ENCODE measurements at places on chromosomes 6 and 20.

- DNase-seq = no peak
Measured at GRCh38 chr6:40845553-40845952, 193.5 kb downstream of the UNC5CL start.

DNA sequence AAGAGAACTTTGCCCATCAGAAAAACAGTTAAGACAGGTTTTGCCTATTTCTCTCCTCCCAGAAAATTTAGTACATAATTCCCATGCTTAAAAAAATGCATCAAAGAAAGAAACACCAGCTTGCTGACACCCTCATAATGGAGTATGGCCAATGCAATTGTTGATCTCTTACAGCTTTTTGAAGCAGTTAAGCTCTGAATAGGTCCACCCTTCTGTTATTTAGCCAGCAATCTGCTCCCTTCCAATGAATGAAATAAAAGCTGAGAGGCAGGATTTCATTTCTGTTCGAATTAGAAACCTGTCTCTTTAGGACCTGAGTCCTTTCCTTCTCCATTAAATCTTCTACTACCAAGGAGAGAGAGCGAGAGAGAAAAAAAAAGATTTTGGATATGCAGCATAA, 288.7 kb downstream of the RNF144B start:
- DNase-seq = no peak

GRCh38 chr6:63940056-63940455, 304.5 kb downstream of the PHF3 start:
- DNase-seq = no peak

- no peak for DNase-seq
Measured at GRCh38 chr20:40265825-40266533, 423.1 kb downstream of the MAFB start.

DNA sequence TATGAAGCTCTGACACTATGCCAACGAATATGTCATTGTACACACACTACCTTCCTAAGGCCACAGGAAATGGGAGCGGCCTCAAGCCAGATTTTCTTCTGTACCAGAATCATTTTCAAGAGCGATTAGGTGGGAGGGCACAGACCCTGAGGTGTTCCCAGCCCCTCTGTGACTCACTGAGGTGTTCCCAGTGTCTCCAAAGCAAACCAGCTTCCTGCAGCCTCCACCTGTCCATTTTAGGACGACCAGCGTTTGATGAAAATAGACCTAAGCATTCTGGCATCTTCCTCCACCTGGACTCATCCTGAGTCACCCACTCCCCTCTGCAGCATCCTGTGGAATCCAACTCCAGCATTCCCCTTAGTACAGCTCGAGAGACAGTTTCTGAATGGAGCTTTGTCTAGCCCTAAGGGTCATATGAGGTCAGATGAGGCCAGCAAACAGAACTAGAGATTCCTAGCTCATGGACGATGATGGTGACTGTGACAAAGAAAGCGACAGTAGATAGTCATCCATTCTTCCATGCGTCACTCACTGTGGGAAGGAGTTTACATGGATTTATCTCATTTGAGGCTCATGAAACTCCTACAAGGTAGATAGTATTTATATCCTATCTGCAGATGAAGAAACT, 203.4 kb downstream of the PTPRT start:
- no peak for DNase-seq

- no peak for DNase-seq
Measured at GRCh38 chr20:45886590-45887345, 654 bp downstream of the SPATA25 start.

- no peak for DNase-seq
Measured at GRCh38 chr6:158408552-158409130, 96.4 kb downstream of the TULP4 start.

DNA sequence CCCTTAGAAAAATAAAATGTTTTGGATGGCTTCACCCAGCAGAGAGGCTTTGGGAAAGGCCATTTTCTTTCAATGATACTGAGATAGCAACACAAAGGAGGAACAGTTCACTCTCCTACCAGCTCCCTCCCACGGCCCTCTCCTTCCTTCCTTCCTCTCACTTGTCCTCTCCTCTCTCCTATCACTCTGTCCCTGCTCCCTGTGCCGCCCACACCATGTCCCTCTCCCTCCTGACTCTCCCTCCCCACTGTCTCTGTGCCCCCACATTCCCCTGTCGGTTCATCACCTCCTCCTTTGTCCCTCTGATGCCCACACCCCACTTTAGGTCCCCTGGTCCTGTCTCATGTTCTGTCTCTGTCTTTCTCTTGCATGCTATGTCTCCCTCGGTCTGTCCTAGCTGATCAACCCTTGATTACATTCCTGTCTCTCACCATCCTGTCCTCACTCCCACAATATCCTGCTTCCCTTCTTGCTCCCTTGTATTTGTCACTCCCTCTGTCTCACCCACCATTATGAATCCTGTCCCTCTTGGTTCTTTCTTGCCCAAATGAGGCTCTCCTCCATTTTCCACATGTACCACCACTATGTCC, 30.1 kb downstream of the ELMO2 start:
- DNase-seq = no peak

DNA sequence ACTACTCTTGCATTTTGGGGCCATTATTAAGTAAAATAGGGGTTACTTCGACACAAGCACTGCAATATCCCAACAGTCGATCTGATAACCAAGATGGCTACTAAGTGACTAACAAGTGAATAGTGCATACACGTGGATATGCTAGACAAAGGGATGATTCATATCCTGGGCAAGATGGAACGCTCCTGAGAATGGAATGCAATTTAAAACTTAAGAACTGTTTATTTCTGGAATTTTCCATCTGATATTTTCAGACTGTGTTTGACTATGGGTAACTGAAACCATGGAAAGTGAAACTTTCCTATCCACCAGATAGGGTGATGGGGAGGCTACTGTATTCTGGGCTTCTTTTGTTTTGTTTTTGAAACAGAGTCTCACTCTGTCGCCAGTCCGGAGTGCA, 66.5 kb downstream of the ILRUN start:
- DNase-seq = no peak

- no peak for DNase-seq
Measured at GRCh38 chr20:61939691-61940360, 125.9 kb downstream of the TAF4 start.

DNA sequence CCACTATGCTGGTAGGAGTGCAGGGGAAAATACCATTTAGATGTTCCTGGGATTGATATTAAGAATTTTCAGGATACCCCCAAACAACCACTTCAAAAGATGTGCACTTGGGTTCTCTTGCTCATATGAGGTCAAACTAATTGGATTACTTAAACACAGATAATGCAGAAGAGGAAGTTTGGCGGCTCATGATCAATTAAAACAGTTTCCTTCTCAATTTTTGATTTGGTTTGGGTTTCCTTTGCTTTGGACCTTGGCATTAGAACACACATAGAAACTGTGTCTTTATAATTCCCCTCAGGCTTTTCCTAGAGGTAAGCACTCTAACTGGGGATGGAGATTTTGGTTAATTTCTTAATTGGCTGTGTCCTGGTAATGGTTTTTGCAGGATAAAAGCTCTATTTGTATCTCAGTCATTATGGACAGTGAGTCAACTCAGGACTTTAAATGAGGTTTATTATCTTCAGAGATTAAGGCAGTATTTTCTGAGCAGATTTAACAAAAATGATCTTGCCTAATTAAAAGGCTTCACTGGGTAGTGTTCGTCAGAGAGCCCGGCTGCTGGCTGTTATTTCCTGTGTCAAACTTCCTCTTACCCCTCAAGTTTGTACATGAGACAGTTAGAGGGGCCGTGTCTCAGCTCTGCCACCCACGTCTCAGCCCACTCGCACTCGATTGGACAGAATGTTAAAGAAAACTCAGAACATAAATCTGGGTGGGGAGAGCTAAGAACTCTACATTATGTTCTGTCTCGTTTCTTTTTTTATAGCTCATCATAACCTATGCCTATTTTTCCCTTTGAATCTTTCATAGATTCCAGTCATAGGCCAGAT, 50.3 kb upstream of the PREP start:
- DNase-seq = no peak

GRCh38 chr20:62776692-62777527, 19.4 kb upstream of the MRGBP start:
- no peak for DNase-seq

DNA sequence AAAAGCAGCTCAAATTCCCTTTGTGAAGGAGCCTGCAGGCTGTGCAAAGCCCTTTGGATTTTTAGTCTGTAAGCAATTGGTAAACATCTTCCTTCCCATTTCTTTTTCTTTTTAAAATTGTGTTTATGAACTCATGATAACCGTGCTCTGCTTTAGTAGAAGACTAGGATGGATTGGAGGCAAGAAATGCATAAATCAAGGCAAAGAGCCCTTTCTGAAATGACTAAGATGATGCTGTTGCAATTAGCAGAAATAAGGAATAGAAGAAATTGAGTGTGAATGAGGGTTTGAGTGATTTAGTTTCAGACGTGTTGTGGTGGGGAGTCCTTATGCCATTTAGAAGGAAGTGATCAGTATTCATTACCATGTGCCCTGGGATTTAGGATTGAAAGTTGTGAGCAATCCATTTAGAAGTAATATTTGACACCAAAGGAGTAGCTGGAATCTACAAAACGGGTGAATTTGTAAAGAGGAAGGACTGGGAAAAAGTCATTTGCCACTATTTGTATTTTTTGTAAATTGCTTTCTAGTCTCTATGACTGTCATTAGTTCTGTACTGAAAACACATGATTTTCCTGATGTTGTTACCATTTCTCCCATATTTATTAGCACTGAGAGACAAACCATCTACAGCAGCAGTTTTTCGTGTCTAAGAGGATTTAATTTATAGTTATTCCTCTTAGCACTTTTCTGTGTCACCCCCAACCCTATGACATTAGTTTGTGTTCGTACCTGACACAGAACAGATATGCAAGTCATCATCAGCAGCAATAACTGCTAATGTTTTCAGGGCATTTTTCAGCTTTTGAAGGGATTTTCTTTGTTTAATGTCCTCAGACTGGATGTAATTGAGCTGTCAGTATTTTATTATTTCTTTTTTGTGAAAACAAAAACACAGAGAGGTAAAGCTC, 265.0 kb downstream of the UTRN start:
- DNase-seq = no peak

GRCh38 chr6:125942672-125943527, 13.7 kb upstream of the HINT3 start:
- no peak for DNase-seq

- DNase-seq = no peak
Measured at GRCh38 chr6:69771158-69771906, 25.5 kb downstream of the LMBRD1 start.

- DNase-seq = no peak
Measured at GRCh38 chr6:133757335-133757734, 131.6 kb upstream of the TCF21 start.

GRCh38 chr6:42520786-42521607, 42.8 kb upstream of the UBR2 start:
- no peak for DNase-seq

GRCh38 chr6:107625264-107625663, 135.3 kb downstream of the SOBP start:
- DNase-seq = no peak

GRCh38 chr6:51257938-51258337, 439.3 kb downstream of the TFAP2B start:
- no peak for DNase-seq

DNA sequence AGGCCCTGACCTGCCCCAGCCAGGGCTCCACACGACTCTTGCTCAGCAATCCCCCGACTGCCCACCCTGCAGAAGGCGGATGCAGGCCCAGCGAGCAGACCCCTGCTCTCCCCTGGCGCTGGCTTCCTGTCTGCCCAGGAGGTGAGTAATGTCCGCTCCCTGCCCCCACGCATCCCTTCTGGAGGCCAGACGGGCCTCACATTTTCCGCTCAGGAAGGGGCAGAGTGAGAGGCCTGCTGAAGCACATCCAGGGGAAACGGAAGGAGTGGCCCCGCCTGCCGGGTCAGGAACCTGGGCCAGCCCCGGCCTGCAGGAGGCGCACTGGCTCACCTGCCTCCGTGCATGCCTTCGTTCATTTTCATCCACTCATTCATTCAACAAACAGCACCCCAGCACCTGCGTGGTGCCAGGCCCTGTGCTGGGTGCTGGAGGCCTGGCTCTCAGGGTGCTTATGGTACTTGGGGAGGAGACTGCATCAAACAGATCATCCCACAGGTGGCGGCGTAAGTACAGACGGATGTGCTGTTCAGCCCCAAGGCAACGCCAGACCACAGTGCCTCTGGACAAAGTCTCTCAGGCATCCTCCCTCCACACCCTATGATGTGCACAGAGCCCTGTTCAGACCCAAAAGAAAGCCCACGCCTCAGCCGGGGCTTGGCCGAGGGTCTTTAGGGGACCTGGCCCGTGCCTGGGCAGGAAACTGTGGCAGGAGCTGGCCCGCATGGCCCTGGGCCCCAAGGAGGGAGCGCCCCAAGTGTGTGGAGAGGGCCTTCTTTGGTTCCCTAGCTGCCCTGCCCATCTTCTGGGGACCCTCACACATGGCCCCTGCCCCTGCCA, 112.1 kb downstream of the ASXL1 start:
- DNase-seq = no peak

DNA sequence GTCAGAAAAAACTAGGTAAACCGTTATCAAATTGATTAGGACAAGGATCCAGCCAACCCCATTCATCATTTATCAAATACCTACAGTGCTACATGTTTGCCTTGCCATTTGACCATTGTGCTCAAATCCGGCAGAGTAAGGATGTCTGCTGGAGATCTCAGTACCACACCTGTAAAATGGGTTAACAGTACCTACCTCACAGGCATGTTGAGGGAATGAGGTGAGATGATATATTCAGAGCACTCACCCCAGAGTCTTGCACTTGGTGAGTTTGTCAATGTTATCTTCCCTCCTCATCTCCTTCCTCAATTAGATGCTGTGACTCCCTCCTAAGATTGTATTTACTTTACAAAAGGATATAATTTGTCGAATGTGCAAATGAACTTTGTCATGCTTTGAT, 54.5 kb upstream of the DSP start:
- DNase-seq = no peak

Measured in NCI-H187 treated with DMSO at 0.1 percent for 48 hours (cell line).